ENCODE measurements at places on chromosomes 7 and 10. TPM values are rescaled to one million over a fixed set of nuclear protein-coding genes. Genes with fewer than 3 reads are reported as not detected.

DNA sequence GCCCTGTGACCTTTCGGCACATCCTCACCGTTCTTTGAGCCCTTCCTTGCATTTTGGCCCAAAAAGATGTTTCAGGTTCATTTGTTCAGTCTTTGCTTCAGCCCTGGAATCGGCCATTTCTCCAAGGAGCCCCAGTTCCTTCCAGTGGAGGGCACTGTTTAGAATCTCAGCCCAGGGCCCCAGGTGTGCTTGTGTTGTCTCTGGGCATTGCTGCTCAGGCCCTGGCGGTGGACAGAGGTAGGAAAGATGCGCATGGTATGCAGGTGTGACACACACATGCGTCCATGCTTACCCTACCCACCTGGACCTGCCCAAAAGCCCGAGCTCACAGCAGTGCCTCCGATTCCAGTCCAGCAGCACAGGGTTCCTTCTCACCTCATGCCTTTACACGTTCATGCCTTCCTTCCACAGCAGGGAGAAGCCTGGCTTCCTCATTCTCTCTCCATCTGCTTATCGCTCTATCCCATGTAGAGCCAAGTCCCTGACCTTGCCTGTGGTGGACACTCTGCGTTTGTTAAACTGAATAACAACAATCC lies 70.6 kb downstream of the LHPP start:
- DNase-seq, result no peak

The PIK3AP1 gene
- total RNA-seq, result 0.02 TPM

DNA sequence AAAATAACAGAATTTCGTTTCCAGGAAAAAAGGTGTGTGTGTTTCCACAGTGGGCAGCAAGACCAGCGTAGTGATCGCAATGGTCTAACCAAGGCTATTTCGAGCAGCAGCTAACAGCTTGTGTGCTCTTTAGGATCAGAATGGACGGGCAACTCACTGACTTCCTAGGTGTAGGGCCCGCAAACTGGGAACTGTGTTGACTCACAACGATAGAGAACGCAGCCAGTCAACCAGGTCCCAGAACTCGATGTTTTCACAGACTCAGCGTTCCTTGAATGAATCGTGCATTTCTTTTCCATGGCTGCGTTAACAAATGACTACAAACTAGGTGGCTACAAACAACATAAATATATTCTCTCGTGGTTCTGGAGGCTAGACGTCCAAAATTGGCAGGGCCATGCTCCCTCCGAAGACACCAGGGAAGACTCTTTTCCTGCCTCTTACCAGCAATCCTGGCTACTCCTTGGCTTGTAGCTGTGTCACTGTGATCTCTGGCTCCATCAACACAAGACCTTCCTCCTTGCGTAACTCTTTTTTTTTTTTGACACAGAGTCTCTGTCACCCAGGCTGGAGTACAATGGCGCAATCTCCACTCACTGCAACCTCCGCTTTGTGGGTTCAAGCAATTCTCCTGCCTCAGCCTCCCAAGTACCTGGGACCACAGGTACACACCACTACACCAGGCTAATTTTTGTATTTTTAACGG lies 39.1 kb downstream of the PODXL start:
- DNase-seq, result no peak

DNA sequence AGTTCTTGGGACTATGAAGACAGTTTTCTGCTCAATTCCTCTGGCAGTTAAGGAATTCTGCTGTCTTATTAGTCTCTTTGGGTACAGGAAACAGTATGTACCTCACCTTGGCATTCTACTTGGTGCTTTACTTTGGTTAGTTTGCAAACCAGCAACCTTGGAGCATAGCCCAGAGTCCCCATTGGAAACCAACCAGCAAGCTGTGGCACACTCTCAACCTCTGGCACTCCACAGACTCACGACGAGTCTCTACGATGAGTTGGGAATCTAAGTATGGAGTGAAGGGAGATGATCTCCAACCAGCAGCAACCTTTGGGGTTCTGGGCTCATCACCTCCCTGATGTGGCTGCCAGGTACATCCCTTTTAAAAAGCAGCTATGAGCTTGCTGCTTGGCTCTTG lies 43.8 kb downstream of the TPK1 start:
- DNase-seq, result no peak

DNA sequence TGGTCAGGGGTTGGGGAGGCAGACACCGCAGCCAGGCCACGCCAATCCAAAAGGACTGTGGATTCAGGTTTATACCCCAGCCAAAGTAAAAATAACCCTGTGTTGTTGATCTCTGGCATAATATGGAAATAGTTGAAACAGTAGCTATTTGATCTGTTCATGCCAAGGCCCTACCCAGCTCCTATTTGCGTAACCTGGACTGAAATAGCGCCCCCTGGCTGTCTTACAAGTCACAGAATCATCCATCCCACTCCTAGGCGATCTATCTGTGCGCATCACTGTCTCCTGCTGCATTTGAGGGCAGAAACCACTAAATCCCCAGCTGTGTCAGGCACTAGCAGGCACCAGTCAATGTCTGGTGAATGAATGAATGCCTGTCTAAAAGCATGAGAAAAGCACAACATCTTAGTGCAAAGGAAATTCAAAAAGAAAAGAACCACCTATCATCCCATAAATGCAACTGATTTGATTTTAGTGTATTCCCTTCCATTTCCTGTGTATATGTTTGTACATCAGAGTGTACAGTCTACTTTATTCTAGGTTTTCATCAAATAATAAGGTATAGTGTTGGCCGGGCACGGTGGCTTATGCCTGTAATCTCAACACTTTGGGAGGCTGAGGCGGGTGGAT lies 160.0 kb downstream of the SLIT1 start:
- DNase-seq, result peak; percentile 59

DNA sequence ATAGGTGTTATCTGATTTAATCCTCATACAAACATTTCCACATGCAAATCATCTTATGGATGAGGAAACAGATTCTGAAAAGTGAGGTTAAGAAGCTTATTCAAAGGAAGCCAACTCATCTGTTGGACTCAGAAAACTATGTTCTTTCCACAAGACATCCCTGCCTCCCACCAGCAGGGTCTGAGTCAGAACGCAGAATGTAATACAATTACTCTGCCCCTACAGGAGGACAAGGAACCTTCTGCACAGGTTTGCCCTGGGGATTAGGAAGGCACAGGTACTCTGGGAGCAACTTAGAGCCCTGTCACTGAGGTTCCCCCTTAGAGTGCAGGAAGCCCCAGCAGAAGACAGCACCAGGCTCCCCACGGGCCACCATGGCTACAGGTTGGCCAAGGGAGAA lies 255.7 kb downstream of the TNS3 start:
- peak; percentile 56 for DNase-seq

Measured in MG63 (cell line).